ENCODE measurements at places on chromosomes 1 and 21.

DNA sequence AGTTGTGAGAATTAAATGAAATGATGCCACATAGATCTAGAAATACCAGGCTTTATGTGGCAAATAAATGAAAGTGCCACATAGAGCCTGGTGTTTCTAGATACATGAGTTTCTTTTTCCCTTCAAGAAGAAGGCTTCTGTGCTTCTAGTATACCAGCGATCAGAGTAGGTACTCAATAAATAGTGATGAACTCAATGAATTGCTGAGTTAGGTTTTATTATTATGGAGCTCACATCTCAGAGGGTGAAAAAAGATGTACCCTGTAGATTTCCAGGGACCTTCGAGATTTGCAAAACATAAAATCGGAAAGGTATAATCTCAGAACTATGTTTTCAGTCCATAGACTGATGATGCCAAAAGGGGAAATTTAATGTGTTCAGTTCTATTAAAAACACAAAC lies 2.3 kb upstream of the CLSTN1 start:
- no peak for DNase-seq

DNA sequence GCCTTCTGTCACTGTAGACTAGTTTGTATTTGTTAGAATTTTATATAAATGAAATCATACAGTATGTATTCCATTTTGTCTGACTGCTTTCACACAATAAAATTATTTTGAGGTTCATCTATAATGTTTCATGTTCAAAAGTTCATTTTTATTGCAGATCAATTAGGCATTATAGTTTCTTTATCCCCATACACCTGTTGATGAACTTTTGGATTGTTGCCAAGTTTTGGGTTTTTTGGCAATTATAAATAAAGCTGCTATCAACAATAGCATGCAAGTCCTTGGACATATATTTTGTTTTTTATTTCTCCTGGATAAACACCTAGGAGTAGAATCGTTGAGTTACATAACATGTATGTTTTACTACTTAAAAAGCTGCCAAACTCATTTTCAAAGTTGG lies 47.1 kb upstream of the FAM3B start:
- DNase-seq: no peak

DNA sequence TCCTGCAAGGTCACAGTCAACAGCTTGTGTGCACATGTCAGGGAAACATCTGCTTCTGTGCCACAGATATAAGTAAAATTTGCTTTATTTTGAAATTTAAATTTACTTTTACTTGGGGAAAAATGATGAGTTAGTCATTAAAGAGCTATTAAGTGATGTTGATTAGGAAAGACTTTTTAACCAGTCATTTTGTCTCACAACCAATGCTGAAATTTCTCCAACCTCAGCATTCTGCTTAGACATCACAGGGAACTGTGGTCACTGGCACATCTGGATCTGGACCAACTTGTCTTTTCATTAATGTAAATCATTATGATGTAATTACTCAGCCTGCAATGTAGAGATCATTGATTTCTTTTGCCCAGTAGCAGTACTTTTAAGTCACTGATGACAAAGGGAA lies 301.0 kb downstream of the TTLL7 start:
- no peak for DNase-seq

DNA sequence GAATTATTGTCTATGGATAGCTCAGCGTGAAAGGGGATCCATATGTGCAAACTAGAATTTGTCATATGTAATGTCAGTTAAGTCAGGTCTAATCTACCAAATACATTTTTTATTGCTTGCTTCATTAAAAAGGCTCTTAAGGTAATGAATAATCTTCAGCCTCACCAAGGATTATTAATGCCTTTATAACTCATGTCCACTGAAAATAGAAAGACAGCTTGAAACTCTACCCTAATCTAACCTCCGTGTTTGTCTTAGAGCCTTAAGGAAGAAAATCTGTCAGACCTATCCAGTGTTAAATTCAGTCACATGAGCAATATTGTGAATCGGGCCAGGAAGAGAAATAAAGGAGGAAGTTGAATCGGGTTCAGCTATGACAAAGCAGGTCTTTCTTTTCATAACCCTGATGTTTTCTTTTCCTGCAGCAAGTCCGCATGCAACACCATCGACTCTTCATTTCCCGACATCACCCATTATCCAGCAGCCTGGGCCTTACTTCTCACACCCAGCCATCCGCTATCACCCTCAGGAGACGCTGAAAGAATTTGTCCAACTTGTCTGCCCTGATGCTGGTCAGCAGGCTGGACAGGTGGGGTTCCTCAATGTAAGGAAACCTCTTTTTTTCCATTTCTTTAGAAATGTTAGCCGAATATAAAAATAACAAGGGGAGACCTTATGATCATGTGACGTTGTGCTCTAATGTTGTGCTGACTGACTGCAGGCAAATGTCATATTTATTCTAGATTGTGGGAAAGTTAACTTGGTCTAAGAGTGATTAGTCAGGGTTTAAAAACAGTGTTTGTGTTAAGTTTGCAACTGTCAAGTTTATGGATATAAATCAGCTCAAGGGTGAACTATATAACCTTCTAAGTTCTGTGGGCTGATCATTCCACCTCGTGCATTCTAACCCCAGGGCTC lies 321.0 kb downstream of the TM2D1 start:
- DNase-seq: no peak

GRCh38 chr1:70247768-70248167 lies 26.6 kb downstream of the SRSF11 start:
- DNase-seq: no peak

GRCh38 chr1:11054666-11055065 lies 5.2 kb downstream of the SRM start:
- no peak for DNase-seq

- DNase-seq: no peak
These were observed 72.3 kb downstream of the EVA1C start for GRCh38 chr21:32484706-32485380.

- no peak for DNase-seq
These were observed 2.5 kb downstream of the IL24 start for GRCh38 chr1:206899717-206900116.

- DNase-seq: no peak
These were observed 1065.6 kb downstream of the PLA2G4A start for GRCh38 chr1:187894349-187894748.

- DNase-seq: no peak
These were observed 43.6 kb downstream of the SLC19A1 start for GRCh38 chr21:45498646-45499000.

DNA sequence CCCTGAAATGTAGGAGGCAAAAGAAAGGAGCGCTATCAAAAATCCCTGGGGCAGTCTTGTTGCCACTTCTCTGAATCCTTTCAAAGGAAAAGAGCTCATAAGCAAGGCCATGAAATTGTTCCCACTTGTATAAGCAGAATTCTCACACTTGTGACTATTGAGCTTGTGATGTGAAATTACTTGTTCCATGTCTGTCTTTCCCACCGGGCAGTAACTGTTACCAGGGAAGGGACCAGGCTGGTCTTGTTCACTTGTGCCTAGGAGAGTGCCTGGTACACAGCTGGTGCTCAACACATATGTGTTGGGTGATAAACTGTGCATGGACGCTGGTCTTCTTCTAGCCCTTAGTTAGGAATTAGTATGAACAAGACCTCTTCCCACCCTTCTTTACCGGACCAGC lies 150.6 kb downstream of the CDC7 start:
- DNase-seq: no peak

- no peak for DNase-seq
These were observed 6.2 kb downstream of the SMIM1 start for GRCh38 chr1:3778590-3779264.

GRCh38 chr1:157652859-157653493 lies 47.6 kb downstream of the FCRL3 start:
- no peak for DNase-seq

- no peak for DNase-seq
These were observed 63.8 kb downstream of the ARHGEF10L start for GRCh38 chr1:17603091-17603841.

- no peak for DNase-seq
These were observed 98.2 kb upstream of the C1orf87 start for GRCh38 chr1:60171801-60172200.

GRCh38 chr1:15168479-15168878 lies 14.9 kb downstream of the TMEM51 start:
- DNase-seq: no peak

GRCh38 chr1:226440512-226440911 lies 32.6 kb upstream of the PARP1 start:
- DNase-seq: no peak

- DNase-seq: no peak
These were observed 272.6 kb downstream of the MATN1 start for GRCh38 chr1:30450818-30451233.

DNA sequence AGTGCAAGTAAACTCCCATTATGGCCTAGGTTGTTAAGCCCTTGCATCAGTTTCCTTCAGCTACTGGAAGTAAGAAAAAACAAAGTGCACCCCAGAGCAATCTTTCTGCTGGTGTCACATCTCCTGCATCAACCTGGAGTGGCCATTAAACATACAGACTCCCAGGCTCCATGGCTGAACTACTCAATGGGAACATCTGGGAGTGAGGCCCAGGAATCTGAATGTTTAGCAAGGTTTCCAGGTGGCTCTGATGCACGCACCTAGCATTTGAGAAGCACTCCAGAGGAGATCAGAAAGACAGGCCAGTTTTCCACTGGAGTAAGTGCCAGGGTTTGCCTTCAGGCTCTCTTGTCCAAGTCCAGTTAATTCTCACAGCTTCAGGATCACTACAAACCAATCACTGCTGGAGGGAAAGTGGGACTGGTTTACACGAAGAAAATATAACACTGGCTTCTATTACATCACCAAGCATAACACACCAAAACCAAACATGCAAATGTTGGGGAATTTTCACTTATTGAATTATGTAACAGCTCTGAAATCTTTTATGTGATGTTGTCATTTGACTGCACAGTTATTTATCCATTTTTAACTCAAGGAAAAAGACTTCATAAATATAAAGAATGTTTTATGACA lies 22.3 kb upstream of the ABCA4 start:
- no peak for DNase-seq

DNA sequence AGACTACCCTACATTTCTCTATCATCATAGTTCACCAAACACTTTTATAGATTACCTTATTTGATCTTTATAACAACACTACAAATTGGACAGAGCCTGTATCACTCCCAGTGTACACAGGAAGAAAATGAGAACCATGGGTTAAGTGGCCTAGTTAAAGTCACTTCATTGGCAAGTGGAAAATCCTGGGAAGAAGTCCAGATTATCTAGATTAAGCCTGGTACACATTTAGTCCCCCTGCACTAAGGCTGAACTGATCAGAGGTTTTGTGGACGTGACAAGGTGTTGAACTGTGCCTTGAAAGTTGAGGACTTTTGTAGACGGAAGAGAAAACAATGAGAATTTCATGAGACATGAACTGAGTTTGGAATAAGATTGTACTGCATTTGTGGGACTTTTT lies 7.5 kb upstream of the USH2A start:
- no peak for DNase-seq

- DNase-seq: peak; percentile 69
These were observed 87.3 kb upstream of the SLFNL1 start for GRCh38 chr1:41108696-41109275.

DNA sequence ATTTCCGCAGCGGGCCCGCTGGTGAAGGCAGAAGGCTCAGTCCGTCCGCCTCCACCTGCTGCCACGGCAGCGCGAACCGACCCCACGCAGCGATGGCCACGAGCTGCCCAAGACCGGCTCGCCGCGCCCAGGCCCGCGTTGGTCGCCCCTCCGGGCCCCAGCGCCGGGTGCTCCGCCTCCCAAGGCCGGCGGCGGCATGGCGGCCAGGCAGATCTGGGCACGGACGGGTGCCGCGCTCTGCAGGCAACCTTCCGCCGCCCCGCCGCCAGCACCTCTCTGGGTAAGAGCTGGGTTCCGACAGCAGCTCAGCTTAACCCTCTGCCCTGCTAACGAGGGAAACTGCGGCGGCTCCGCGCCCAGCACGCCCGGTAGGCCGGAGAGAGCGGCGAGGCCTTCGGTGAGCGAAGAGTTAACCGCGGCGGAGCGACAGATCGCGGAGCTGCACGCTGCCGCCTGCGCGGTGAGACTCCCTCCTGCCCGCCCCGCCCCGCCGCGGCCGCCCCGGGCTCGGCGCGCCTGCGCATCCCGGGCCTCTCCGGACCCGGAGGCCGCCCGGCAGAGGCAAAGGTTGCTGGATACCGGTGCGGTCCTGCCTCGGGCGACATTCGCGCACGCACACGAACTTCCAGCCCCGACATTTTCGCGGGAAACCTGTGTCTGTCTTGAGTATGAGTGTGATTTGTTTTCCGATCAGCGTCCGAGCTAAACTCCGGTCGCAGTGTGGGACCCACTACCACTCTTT lies at the start of gene C1orf53:
C1orf53 (plus strand) TSS at position 177 of the 742 bp plus-strand sequence; CDS start at position 197, 20 bp downstream.
- DNase-seq: peak; percentile 86

DNA sequence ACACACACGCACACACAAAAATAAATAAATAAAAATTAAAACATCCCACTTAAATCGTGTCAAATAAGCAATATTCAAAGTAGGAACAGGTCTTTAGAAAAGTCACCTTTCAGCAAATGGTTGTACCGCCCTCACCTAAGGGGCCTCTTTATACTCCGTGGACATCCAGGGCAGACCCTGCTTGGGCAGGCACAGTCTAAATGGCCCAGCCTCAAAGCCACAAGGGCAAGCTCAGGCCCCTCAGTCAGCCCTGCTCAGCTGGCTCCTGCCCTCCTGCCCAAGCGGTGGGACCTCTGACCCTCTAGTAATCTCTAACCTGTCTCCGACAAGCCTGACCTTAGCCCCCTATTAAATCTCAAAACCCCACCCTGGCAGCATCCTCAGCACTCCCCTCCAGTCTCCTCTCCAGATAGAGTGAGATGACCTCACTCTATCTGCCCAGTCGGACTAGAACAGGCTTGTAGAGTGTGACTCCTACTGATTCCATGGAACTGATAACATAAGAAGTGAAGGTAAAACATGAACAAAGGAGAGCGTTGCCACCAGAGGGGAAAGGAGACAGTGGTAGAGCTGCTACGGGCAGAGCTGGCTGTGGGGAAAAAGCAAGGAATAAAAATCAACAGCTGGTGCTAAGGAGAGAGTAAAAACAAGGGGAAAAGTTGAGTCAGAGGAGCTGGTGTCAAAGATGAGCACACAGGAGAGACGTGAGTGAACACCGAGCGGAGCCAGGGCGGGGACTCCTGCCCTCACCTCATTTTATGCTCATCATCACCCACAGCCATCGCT lies 36.0 kb downstream of the SIPA1L2 start:
- DNase-seq: no peak

DNA sequence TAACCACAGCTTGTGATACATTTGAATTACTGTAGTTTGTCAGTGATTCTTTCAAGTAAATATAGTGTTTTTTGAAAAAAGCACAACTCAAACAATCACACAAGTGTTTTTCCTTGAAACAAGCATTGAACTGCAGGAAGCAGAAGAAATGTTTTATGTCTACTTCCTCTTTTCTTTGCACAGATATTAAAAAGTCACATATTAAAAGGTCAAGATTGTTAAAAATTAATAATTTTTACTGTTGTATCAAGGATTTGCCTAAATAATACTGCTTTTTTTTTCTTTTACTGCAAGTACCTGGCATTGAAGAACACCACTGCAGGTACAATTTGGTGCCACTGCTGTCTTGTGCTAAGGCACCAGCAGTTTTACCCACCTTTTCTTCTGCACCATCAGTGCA lies 214.2 kb upstream of the C1orf105 start:
- DNase-seq: no peak

- DNase-seq: no peak
These were observed 6.4 kb downstream of the UTP11 start for GRCh38 chr1:38018864-38019343.

GRCh38 chr1:40301066-40301465 lies 16.0 kb downstream of the COL9A2 start:
- no peak for DNase-seq

Data from uterus (tissue), 4 donors.